ENCODE measurements at places on chromosomes 1 and 21.

DNA sequence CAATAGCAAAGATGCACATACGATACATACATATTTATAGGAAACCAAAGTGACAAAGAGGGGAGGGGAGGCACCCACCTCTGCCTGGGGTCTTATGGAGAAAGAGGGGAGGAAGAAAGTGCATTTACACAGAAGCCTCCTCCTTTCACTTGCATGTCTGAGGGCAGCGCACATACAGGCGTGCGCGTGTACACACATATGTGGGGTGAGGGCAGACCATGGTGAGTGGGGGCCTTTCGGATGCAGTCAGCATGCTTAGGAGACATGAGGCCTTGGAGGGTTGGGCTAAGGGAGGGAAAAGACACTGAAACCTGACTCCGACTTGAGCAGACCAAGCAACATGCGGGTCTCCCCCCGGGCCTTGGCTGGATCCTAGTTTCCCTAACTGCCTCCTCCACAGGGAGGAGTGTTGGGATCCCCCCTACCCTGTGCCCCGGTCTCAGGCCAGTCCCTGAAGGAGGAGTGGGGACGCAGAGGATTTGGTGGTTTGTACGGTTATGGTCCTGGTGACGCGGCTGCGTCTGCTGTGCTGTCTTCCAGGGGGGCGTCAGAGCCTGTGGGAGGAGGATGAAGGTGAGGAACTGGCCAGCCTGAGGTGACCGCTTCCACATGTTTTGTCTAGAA, 15.2 kb downstream of the LRRC71 start:
- DNase-seq: no peak

DNA sequence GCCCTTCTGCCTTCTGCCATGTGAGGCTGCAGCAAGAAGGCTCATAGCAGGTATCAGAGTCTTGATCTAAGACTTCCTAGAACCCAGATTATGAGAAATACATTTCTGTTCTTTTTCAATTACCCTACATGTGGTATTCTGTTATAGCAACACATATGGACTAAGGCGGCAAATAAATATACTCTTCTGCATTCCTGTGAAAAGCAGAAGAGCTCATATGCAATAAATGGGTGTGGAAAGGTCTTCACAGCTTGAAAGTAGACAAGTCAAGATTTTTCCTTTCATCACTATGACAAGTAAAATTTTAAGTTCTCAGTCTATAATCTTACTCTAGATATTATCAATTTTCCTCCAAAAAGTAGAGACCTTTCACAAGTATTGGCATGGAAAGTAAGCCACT, 36.6 kb downstream of the TNFSF18 start:
- DNase-seq: no peak

- no peak for DNase-seq
These were observed 44.0 kb upstream of the TARDBP start for GRCh38 chr1:10968411-10968826.

DNA sequence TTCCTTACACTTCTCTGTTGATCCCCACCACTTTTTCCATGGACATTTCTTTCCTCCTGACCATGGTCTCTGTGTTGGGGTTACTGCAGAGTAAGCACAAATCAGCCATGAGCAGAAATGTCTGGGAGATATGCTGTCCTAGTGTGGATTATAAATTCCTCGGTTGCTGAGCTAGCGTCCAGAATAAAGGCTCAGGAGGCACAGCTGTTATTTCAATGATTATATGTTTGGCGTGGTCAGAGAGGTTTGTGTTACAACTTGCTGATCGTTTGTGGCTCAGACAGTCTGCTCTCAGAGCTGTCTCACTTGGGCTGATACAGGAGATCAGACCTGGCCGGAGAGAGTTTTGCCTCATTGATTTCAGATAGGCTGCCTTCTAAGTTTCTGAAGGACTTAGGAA, 37.5 kb upstream of the LAMC2 start:
- no peak for DNase-seq

- DNase-seq: no peak
These were observed 137.8 kb downstream of the PTPRC start for GRCh38 chr1:198776602-198777029.

- no peak for DNase-seq
These were observed 288.6 kb downstream of the HHAT start for GRCh38 chr1:210617293-210617692.

Measured in stimulated activated CD8-positive, alpha-beta memory T cell treated with anti-CD3 and anti-CD28 coated beads, Interleukin-7, amount 100 ng/mL, for 1 hour (primary cell).